Cerebellar nuclear complex (tissue), 1 donor: ENCODE measurements at places on chromosomes 1 and 21.

DNA sequence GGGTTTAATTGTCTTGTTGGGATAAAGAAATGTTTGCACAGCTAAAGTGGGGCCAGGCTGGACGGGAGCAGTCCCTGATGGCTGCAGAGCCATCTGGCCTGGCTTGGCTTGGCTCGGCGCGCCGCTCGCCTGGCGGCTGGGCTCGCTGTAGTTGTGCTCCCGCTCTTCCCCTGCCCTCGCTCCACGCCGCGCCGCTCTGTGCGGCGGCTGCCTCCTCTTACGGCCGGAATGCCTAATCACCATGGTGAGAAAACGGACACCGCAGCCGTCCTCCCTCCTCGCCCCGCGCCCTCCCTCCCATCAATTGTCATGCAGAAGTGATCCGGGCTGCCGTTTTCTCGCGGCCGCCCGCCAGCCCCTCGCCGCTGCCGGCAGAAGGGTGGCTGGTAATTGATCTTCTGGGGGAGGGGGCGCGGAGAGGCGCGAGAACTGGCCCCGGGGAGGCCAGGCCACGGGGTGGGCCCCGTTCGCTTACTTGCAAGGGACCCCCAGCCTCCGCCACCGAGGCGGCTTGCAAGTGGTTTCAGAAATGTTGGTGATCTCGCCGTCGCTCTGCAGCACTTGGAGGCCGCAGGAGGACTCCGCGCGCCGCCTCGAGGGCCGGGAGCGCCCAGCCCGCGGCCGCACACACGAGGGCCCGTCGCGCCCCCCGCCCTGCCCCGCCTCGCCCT, 12.4 kb downstream of the RNF220 start:
- no peak for DNase-seq

DNA sequence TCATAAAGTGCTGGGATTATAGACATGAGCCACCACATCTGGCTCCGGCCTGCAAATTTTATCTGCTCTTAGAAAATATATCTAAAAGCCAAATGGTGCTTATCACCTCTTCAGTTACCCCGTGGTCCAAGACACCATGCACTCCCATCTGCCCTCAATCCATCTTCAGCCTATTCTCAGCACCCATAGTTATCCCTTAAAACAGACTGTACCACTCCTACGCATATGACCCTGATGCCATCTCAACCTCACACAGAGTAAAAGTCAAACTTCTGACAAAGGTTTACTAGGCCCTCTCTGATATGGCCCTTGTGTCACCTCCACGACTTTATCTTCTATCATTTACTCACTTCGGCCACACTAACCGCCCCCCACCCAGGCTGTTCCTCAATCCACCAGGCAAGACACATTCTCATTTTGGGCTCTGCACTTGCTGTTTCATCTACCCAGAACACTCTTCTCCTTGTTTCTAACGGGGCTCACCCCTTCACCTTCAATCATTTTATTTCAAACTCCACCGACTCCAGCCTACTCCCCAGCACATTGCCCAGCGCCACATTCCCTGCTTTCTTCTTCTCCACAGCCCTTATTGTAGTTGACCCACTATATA, 33.0 kb downstream of the USP48 start:
- DNase-seq = no peak

DNA sequence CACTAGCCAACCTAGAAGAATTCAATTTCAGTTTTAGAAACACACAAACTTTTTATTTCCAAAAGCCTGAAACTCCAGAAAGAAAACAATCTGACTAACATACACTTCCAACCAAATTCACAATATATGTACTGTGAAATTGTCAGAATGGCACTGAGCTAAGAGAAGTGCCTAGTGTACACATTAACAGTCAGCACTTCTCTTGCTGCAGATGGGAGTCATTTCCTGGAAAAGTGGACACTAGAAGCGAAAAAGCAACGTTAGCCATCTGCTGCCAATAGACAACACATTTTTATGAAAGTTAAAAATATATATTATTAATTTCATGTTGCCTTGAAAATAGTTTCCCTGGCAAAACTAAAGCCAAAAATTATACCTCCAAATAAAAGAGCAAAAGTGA, 66.1 kb downstream of the EPS15 start:
- no peak for DNase-seq

DNA sequence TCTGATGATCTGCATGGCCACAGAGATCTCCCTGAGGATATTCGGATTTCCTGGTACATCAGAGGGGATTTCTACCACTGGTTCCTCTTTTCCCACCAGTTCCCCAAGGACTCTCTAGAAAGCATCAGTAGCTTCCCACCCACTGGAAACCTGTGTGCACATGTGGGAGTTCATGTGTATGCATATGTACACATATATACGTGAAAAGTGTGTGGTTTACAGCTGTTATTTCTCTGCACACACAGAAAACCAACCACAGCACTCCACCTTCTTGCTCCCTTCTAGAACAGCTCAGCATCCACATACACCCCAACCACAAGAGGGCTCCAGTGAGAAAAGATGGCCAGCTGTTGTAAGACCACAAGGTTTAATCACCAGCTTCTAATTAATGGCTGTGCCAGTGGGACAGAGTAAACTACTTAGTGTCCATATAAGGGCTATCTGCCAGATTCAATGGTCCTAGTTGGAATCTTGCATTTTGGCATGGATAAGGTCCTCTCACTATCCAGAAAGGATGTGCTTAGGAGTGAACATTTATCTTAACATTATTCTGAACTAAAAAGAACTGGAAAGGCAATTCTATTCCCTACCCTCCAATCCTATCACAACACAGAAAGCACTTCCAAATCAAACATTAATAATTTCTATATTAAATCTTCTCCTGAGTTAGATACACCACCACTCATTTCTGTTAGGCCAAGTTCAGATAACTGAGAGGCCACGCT, 24.1 kb downstream of the GPR3 start:
- DNase-seq = no peak

DNA sequence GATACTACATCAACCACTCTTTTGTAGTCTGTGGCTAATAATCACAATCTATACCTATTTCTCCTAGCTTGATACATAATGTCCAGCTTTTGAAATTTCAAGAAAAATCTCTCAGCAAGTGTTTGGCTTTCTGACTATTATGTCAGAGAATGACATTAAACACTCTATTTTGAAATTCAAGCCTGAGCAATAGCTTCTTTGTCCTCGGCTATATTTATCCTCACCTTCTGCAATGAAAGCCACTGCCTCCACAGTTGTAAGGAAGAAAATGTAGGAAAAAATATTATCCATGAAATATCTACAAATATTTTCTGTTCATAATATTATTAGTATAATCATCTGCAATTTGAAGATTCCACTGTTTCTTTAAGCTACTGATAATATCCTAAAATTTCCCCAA, 22.1 kb downstream of the LRRC7 start:
- no peak for DNase-seq

GRCh38 chr1:203177470-203178039, 1.9 kb upstream of the MYBPH start:
- no peak for DNase-seq

DNA sequence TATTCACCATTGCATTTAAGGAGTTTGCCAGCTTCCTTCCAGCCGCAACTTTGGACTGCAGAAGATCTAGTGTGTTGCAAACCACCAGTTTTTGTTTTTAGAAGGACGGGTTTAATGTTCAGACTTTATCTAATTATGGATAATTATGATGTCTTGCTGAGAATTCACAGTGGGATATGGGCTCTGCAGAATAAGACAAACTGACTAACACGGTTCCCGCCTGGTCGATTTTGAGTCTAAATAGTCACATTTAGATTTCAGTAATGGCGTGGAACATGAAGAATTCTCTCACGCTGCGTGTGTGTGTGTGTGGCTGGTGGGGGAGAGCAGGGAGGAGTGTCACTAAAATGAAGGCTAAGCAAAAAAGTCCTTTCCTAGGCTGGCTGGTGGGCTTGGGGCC, 48.5 kb upstream of the DMRTB1 start:
- DNase-seq = no peak

GRCh38 chr1:82785268-82785790, 984.6 kb downstream of the ADGRL2 start:
- DNase-seq = no peak

GRCh38 chr1:6360117-6360496, 33.5 kb downstream of the ACOT7 start:
- no peak for DNase-seq

- no peak for DNase-seq
Measured at GRCh38 chr1:154198756-154199562, 7.1 kb upstream of the TPM3 start.

DNA sequence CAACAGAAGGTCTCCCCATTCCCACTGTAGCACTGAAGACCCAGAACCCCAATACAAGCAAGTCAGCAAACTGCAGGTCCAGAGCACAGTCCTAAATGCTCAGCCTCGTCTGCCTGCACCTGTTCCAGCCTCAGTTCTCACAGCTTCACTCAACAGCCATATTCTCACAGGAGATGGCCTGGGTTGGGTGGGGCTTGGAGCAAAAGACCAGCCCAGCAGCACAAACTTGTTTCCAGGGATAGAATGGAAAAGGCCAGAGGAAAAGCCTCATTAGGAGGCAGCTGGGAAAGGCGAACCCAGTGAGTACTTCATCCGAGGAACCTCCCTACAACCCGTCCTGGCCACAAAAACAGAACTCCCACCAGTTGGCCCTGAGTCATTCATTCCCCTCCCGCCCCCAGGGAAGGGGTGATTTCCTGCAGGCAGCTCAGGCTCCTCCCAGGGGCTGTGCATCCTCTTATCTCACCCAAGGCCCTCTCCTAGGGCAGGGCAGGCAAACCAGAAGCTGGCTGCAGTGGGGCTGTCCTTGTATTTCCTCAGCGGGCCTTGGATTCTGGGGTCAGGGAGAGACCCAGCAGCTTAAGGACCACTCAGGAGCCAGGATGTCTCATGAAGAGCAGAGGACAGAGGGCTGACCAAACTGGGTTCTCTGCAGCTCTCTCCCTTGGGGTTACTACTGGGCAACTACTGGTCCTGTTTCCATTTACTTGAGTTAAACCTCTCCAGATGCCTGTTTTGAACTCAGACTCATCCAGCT, 7.4 kb upstream of the MPL start:
- DNase-seq = no peak

DNA sequence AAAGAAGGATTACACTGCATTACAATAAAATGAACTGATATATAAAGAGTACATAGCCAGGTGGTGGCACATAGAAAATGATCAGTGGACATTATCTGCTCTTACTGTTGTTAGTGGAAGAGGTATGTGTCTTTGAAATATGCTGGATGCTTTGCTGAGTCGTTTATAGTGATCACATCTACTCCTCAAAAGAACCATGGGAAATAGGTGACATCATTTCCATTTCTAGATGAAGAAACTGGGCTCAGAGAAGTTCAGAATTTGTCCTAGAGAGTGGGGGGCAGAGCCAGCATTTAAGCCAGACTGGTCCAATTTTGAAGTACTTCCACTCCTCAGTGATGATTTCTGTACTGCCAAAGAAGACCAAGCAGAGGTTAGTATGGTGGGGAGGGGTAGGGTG, 34.0 kb upstream of the BACH1 start:
- DNase-seq = no peak

DNA sequence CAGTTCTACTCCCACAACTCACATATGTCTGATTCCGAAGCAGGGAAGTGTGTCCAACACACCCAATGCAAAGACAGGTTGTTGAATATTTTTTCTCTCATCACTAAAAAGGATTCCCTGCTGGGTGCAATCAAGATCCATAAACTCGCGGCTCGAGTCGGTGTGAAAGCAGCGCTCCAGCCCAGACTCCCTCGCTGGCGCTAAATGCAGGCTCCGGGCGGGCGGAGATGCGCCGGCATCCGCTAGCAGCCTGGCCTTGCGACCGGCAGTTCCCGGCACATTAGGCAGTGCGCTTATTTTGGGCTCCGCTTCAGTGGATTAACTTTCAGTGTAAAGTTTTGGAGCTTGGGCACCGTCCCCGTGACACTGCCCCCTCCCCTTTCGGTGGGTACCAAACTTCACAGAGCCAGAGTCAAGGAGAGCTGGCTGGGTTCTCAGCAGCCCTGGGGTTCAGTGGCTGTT, 87.7 kb upstream of the POU3F1 start:
- no peak for DNase-seq

DNA sequence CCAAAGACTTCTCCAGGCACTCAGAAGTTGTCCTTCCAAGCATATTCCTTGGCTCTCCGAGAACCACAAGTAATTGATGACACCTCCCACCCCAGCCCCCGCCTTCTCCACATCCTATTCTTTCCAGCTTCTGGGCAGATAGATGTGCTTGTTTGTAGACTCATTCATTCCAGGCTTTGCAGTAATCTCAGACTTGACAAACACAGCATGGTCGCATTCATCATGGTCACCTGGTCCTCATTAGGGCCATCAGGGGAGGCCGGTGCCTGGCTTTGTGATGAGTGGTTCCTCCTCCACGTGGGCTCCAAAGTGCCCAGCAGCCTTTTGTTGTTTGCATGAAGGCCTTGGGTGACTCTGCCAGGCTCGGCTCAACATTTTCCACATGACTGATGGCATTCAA, 28.5 kb upstream of the KCNE2 start:
- no peak for DNase-seq

DNA sequence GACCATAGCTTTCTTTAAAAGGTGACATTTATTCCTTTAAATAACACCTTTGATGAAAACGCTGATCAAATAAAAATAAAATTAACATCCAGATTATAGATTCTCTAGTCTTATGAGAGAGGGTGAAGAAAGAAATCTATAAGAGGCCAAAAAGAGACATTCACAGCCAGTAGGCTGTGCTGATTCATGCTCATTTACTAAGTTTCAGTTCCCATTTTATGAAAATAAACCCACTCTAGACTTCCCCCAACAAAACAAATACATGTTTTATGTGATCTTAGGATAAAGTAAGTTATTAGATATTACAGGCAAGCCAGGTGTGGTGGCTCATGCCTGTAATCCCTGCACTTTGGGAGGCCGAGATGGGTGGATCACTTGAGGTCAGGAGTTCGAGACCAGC, 21.1 kb downstream of the ESRRG start:
- DNase-seq = no peak

GRCh38 chr1:47189844-47190508, at the start of gene PDZK1IP1:
Gene PDZK1IP1 (minus strand): TSS chr1:47190036. CDS start chr1:47189932, 104 bp downstream.
- DNase-seq = no peak

DNA sequence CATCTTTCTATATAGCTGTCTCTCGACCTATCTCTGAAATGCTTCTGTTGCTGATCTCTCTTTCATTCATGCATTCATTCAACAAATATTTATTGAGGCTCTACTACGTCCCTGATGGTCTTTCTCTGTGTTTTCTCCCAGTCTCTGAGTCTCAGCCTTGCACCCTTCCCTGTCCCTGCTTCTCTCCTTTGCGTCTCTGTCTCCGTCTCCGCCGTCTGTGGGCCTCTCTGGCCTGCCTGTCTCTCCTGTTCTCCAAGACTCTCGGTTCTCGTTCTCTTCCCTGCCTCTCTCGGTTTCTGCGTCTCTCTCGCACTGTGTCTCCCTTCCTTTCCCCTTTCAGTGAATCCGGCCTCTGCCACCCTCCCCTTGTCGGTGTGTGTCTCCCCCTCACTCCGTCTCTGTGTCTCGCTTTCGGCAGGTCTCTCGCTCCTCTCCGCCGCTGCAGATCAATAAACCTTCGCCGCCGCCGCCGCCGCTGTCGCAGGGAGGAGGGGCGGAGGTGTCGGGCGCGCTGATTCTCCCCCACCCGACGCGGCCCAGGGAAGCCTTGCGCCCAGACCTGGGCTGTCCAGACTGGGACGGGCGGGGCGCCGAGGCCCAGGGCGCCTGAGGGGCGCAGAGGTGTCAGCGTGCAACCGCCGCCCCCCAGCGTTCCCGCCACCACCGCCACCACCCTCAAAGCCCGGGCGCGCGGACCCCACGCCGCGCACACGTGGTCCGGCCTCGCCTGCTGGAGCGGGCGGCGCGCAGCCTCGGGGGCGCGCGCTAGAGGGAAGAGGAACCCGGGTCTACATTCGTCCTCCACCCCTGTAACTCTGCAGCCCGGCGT, 3.0 kb downstream of the EFNA3 start:
- DNase-seq = no peak
